IMR-90 (cell line): ENCODE measurements at places on chromosomes 1 and 21. TPM values are rescaled to one million over a fixed set of nuclear protein-coding genes. Genes with fewer than 3 reads are reported as not detected.

DNA sequence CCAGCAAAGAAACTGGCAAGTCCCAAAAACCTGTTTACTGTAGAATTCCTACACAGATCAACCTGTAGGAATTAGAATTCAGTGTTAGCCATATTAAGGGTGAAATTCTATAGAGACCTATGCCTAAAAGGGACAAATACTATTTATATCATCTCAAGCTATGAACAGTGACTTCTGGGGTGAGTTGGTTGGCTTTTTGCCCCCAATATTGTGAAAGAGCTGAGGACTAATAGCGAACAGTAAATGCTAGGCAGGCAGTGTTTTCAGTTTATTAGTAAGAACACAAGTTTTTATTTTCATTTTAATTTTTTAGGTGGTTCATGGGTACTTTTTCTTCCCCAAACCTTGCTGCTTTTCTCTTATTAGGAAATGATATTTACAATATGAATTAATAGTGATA is 15.3 kb downstream of the SLC16A4 start:
- no peak for DNase-seq

DNA sequence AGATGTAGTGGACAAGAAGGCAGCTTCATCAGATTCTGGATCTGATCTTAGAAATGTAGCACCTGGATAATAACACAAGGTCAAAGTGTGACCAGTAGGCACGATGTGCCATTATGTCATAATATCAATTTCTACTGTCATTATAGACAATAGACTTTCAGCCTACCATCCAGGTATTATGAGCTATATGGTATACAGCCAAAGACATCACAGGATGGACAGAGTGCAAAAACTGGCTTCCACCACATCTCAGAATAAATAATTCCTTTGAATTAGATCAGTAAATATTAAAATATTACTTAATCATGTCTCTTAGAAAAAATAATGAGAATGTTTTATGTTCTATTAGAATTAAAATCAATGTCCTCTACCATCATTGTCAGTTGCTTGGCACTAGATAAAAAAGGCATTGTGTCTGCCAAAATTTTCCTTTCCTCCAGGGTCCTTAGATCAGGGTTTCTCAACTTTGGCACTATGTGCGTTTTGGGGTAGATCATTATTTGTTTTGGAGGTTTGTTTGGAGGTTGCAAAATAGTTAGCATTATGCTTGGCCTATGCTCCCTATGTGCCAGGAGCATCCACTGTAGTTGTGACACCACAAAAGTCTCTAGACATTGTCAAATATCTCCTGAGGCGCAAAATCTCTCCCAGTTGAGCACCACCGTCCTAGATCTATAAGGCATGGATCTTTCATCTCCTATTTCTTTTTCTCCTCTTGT is 86.7 kb upstream of the NRIP1 start:
- DNase-seq, result no peak

DNA sequence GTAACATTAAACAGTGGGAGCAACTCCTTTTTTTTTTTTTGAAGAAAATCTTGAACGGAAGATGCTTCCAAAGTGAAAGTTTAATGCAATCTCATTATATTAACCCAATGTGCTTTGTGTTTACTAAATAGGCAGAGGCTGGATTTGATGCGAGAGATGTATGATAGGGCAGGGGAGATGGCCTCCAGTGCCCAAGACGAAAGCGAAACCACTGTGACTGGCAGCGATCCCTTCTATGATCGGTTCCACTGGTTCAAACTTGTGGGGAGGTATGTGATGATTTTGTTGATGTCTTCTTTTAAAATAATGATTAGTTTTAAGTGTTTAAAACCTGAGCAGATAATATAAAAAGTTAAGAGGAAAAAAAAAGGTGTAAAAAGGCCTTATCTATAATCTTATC is 74.2 kb upstream of the PGD start:
- DNase-seq, result no peak

DNA sequence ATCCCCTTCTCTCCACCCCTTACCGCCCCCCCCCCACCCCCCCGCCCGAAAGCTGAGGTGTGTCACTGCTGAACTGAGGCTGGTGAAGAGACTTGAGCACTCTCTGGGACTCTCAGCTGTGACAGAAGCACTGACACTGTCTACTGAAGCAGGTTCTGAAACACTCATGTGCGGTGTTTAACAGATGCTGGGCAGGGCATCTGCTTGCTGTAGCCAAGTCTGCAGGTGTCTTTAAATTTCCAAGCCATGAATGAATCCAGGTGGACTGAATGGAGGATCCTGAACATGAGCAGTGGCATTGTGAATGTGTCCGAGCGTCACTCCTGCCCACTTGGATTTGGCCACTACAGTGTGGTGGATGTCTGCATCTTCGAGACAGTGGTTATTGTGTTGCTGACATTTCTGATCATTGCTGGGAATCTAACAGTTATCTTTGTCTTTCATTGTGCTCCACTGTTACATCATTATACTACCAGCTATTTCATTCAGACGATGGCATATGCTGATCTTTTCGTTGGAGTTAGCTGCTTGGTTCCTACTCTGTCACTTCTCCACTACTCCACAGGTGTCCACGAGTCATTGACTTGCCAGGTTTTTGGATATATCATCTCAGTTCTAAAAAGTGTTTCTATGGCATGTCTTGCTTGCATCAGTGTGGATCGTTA is at the start of gene GPR52:
TSS of gene GPR52 (plus strand) at position 99 of the 665 bp plus-strand sequence. CDS start at position 247, 148 bp downstream.
- DNase-seq, result no peak

The INAVA gene
- under 0.01 TPM in 1 of 2 replicates, not detected in the other for total RNA-seq
